ENCODE measurements at places on chromosomes 16 and 17.
A peak's percentile ranks its signal among the peaks of the same experiment; 100 is the strongest.

DNA sequence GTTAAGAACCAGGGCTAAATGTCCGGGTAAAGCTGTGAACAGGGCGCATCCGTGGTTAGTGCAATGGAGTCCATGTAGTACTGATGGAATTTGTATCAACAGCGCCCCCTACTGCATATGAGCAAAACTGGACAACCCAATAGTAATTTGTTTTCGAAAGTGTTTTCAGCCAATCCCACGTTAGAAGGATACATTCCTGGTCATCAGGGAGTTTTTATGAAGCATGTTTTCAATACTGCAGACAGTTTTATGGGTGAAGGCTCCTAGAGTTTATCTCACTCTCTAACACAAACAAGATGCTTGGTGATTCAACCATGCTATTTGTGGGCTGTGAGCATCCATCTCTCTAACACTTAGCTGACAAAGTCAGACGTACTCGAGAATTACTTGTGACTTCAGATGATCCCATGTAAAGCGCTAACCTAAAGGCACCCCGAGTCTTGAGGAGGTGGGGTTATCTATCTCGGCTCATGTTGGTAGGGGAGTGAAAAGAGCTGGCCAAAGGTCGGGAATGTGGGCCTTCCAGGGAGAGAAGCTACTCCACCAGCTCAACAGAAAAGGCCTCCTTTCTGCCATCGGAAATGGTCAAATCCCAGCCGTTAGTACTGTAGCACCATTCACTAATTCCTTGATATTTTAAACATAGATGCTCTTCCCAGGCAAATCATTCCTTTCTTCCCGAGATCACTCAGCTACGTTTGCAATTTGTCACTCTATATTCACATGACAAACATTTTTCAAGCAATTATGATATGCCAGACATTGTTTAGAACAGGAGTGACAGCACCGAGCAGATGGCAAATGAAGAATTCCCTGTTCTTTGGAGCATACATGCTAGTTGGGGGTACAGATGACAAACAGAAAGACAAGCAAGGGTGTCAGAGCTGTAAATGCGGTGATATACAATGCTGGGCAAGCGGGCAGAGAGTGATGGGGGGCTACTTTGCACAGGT, 46.9 kb upstream of the HNF1B start:
- H3K36me3 ChIP-seq: no peaks in the 10 kb centered on the region
- H3K27ac ChIP-seq: no peak overlapping the region
- H3K4me1 ChIP-seq: peaks cover 8% of the 10 kb centered on the region

GRCh38 chr16:67304020-67304419, 22.5 kb downstream of the KCTD19 start:
- no peaks in the 10 kb centered on the region for H3K36me3 ChIP-seq
- no peak overlapping the region for H3K27ac ChIP-seq
- DNase-seq: no peak
- no peak overlapping the region for H3K4me3 ChIP-seq

DNA sequence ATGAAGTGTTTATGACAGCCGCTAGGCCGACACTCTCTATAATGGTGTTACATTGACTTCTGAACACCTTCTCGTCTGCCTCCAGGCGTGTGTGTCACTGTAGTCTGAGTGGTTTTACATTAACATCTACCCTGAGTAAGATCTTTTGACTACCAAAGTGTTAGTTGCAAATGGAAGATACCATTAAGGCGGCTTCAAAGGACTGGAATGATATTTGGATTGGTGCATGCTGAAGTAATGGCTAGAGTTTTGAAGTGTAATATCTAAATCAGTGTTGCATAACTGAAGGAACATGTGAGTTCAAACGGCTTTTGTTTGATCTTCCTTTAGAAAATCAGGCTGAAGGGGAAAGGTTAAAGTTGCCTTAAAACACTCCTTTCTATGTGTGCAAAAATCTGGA, 52.2 kb downstream of the BCAS3 start:
- no peaks in the 10 kb centered on the region for H3K27me3 ChIP-seq
- no peak for DNase-seq
- H3K4me3 ChIP-seq: no peak overlapping the region
- no peaks in the 10 kb centered on the region for H3K36me3 ChIP-seq
- H3K4me1 ChIP-seq: no peaks in the 10 kb centered on the region

- DNase-seq: no peak
- no peak overlapping the region for H3K4me3 ChIP-seq
- H3K27me3 ChIP-seq: no peaks in the 10 kb centered on the region
- no peak overlapping the region for H3K27ac ChIP-seq
Observed at GRCh38 chr17:12765548-12765947, 23.8 kb upstream of the ARHGAP44 start.

DNA sequence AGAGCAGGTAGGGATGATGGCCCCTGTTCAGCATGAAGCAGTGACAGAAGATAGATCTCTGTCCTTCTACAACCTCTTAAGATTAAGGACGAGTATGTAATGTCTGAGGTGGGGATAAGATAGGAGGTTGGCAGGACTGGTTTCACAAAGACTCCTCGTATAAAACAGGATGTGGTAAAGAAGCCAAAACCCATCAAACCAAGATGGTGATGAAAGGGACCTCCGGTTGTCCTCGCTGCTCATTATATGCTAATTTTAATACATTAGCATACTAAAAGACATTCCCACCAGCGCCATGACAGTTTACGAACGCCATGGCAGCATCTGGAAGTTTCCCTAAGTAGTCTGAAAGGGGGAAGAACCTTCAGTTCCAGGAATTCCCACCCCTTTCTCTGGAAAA, 27.3 kb downstream of the MIS12 start:
- H3K27me3 ChIP-seq: no peaks in the 10 kb centered on the region
- peaks cover 22% of the 10 kb centered on the region for H3K4me1 ChIP-seq
- H3K4me3 ChIP-seq: no peak overlapping the region

DNA sequence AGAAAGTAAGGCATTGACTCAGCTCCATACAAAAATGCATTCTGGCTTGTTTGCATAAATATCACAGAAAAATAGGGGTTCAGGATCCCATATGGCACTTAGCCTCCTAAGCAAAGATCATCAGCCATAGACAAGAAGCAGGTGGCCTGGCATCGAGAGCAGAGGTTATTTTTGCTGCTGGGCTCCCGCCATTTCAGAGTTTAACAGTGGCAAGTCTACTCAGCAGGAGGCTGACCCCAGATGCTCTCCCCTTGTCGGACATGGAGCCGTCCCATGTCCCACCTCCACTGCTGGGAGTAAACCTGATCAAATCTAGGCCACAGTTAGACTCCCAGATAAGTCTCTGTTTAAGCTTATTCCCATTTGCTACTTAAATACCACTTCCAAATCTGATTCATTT, 269.1 kb downstream of the FTO start:
- H3K4me3 ChIP-seq: no peak overlapping the region
- H3K4me1 ChIP-seq: no peaks in the 10 kb centered on the region
- H3K27ac ChIP-seq: no peak overlapping the region
- H3K36me3 ChIP-seq: no peaks in the 10 kb centered on the region

GRCh38 chr16:64615630-64616280, 506.1 kb downstream of the CDH11 start:
- no peaks in the 10 kb centered on the region for H3K36me3 ChIP-seq
- H3K27me3 ChIP-seq: no peaks in the 10 kb centered on the region

- peak overlapping the region; percentile 89 for H3K4me3 ChIP-seq
- H3K27ac ChIP-seq: peak overlapping the region; percentile 99
- no peaks in the 10 kb centered on the region for H3K27me3 ChIP-seq
- peaks cover 58% of the 10 kb centered on the region for H3K4me1 ChIP-seq
- peak; percentile 35 for DNase-seq
Observed at GRCh38 chr17:29138971-29139691, 41.1 kb downstream of the MYO18A start.

- H3K27ac ChIP-seq: no peak overlapping the region
- peaks cover 29% of the 10 kb centered on the region for H3K4me1 ChIP-seq
- no peak overlapping the region for H3K4me3 ChIP-seq
- H3K27me3 ChIP-seq: no peaks in the 10 kb centered on the region
- no peak for DNase-seq
- H3K36me3 ChIP-seq: no peaks in the 10 kb centered on the region
Observed at GRCh38 chr16:29644338-29644857, 18.6 kb upstream of the SPN start.

GRCh38 chr16:54720259-54720658, 210.4 kb upstream of the IRX5 start:
- H3K36me3 ChIP-seq: no peaks in the 10 kb centered on the region
- no peaks in the 10 kb centered on the region for H3K4me1 ChIP-seq

DNA sequence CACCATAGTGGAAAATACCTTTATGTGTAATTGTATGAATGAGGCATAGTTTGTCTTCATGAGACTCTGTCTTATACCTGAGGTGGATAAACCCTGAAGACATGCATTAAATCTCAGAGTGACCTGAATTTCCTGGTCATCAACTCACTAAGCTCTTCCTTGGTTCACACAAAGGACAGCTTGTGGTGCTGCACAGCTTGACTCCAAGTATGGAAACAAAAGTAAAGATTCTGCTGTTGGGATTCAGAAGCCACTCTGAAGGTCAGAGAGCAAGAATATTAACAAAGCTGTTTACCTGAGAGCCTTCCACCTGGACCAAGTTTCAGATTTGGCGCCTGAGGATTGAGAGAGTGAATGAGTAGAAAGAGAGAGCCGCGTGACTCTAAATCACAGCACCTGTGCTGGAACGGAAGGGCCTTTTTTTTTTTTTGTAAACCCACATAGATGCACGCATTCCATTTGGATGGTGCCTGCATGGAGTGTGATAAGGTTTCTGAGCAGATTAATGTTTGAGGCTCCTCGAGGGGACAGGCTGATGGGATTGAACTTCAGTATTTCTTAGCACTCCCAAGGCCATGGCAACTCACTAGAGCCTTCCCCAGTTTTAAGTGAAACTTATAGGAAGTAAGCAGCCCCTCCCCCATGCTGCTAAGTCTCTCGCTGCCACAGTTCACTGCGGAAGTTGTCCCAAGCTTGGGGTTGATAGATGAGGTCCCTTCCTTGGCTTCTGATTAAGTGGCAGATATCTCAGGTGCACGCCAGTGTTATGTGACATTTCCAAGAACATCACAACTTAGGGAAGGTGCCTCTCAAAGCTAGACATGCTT, 28.7 kb downstream of the CALB2 start:
- no peak overlapping the region for H3K4me3 ChIP-seq
- peaks cover 5% of the 10 kb centered on the region for H3K27me3 ChIP-seq
- no peaks in the 10 kb centered on the region for H3K4me1 ChIP-seq
- H3K36me3 ChIP-seq: no peaks in the 10 kb centered on the region
- no peak for DNase-seq

GRCh38 chr16:75774197-75774596, 47.9 kb upstream of the CPHXL start:
- no peak overlapping the region for H3K27ac ChIP-seq
- H3K36me3 ChIP-seq: no peaks in the 10 kb centered on the region
- no peak for DNase-seq
- no peaks in the 10 kb centered on the region for H3K4me1 ChIP-seq

GRCh38 chr16:51141541-51141940, 9.5 kb downstream of the SALL1 start:
- H3K4me1 ChIP-seq: no peaks in the 10 kb centered on the region
- no peak overlapping the region for H3K27ac ChIP-seq
- H3K4me3 ChIP-seq: no peak overlapping the region

DNA sequence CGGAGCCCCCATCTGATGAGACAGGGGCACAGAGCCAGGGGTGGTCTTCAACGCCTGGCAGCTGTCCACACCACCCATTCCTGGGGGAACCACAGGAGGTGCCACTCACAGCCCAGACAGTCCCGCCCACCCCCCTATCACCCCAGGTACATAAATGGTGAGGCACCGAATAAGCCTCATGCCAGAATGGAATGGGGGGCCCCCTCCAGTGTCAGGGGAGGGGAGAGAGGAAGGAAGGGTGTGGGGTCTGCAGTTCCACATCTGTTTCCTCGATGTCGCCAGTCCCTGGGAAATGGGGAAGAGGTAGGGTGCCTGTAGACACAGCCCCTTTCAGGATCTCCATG, 1.7 kb downstream of the TMC6 start:
- H3K36me3 ChIP-seq: peaks cover 49% of the 10 kb centered on the region
- H3K4me1 ChIP-seq: peaks cover 45% of the 10 kb centered on the region
- no peak for DNase-seq

GRCh38 chr17:36500745-36501225, 14.3 kb downstream of the ZNHIT3 start:
- peaks cover 57% of the 10 kb centered on the region for H3K36me3 ChIP-seq
- H3K4me1 ChIP-seq: no peaks in the 10 kb centered on the region
- H3K27me3 ChIP-seq: no peaks in the 10 kb centered on the region

DNA sequence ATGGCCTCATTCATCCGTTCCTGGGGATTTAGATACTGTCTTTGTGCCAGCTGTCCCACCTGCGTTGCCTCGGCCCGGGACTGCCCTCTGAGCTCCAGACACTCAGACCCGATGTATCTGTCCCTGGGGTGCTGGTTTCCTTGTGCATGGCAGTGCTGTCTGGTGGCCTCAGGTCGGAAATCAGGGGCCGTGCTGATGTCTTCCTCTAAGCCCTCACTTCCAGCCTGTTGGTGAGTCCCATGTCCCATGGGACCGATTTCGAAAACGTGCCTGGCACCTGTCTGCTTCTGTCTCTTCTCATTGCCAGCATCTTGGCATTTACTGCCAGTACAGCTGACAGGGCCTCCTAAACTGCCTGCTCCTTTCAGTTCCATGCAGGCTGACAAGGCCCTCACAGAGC, 22.1 kb downstream of the NT5M start:
- H3K4me3 ChIP-seq: no peak overlapping the region
- peak overlapping the region; percentile 34 for H3K27ac ChIP-seq
- no peaks in the 10 kb centered on the region for H3K4me1 ChIP-seq
- no peak for DNase-seq
- H3K36me3 ChIP-seq: no peaks in the 10 kb centered on the region

GRCh38 chr16:11674818-11675560, 6.7 kb downstream of the SNN start:
- H3K4me1 ChIP-seq: peaks cover 42% of the 10 kb centered on the region
- peaks cover 23% of the 10 kb centered on the region for H3K36me3 ChIP-seq
- no peak for DNase-seq
- no peaks in the 10 kb centered on the region for H3K27me3 ChIP-seq

- H3K27ac ChIP-seq: no peak overlapping the region
- no peak for DNase-seq
- peaks cover 52% of the 10 kb centered on the region for H3K27me3 ChIP-seq
- H3K4me1 ChIP-seq: no peaks in the 10 kb centered on the region
- H3K36me3 ChIP-seq: no peaks in the 10 kb centered on the region
Observed at GRCh38 chr17:55246583-55246982, 18.2 kb upstream of the HLF start.

- H3K27me3 ChIP-seq: peaks cover 19% of the 10 kb centered on the region
- H3K27ac ChIP-seq: no peak overlapping the region
- H3K4me3 ChIP-seq: no peak overlapping the region
- no peaks in the 10 kb centered on the region for H3K36me3 ChIP-seq
Observed at GRCh38 chr17:896454-896853, 83.1 kb downstream of the NXN start.

DNA sequence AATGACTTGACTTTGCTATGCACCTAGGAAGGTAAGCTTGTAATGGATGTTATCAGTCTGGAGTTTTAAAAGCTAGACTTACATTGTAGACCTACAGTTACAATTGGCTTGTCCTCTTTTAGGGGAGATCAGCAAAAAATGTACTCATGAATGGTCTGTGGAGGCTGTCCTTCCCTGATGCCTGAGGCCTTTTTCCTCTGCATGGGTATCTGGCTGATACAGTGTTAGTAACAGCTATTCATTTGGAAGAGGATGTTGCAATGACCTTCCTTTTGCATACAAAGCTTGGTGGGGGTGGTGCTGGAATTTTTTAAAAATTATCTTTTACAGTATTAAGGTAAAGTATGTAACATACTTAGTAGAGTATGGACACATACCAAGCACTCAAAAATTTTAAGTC, 525.5 kb downstream of the KIF2B start:
- H3K4me3 ChIP-seq: no peak overlapping the region
- H3K36me3 ChIP-seq: no peaks in the 10 kb centered on the region
- no peaks in the 10 kb centered on the region for H3K4me1 ChIP-seq
- DNase-seq: no peak

GRCh38 chr17:12922120-12922519, 95.7 kb downstream of the ELAC2 start:
- H3K27ac ChIP-seq: no peak overlapping the region
- H3K27me3 ChIP-seq: no peaks in the 10 kb centered on the region
- no peak overlapping the region for H3K4me3 ChIP-seq
- no peak for DNase-seq
- no peaks in the 10 kb centered on the region for H3K4me1 ChIP-seq
